ENCODE measurements at places on chromosomes 16 and 17.

DNA sequence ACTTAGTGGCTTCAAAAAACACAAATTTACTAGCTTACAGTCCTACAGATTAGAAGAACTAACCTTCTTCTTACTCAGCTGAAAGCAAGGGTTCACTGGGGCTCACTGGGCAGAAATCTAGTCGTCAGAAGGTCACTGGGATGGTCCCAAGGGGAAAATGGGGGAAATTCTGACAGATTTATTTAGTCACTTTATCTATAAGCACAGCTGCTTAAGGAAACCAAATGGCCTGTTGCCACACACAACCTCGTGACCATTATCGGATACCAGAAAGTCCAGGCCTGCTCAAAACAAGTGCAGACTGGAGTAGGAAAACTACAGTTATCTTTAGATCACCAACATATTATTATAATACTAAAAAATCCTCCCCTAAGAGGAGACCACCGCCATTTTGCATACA, 374.6 kb upstream of the ASIC2 start:
- peaks cover 5% of the 10 kb centered on the region for H3K4me1 ChIP-seq
- DNase-seq, result peak; percentile 33
- H3K4me3 ChIP-seq, result no peak overlapping the region
- no peaks in the 10 kb centered on the region for H3K27me3 ChIP-seq

DNA sequence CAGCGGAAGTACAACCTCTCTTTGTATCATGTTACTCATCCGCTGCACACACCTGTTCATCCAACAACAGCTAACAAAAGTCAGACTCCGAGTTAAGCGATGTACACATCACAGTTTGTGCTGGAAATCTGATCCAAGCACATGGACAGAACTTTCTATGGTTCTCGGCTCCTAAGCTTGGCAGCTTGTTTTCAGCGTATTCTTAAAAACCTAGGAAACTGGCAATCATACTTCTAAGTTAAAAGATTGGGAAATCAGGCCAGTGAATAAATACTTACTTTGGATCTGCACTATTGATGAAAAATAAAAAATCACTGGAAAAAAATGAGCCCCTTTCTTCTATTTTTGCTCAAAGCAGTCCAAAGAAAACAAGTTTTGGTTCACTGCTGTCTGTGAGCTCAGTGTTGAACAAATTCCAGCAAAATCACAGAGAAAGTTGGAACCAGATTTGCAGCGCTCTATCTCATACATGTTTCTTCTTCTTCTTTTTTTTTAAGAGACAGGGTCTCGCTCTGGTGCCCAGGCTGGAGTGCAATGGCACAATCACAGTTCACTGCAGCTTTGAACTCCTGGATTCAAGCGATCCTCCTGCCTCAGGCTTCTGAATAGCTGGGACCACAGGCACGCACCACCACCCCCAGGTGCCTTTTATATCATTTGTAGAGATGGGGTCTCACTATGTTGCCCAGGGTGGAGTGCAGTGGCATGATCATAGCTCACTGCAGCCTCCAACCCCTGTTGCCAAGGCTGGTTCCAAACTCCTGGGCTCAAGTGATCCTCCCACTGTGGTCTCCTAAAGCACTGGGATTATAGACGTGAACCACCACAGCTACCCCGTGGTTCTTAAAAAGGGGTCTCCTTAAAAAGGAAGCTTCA, 71.6 kb upstream of the CREBBP start:
- no peak for DNase-seq
- H3K27me3 ChIP-seq, result no peaks in the 10 kb centered on the region
- H3K4me1 ChIP-seq, result peaks cover 17% of the 10 kb centered on the region
- H3K27ac ChIP-seq, result no peak overlapping the region
- H3K4me3 ChIP-seq, result no peak overlapping the region

DNA sequence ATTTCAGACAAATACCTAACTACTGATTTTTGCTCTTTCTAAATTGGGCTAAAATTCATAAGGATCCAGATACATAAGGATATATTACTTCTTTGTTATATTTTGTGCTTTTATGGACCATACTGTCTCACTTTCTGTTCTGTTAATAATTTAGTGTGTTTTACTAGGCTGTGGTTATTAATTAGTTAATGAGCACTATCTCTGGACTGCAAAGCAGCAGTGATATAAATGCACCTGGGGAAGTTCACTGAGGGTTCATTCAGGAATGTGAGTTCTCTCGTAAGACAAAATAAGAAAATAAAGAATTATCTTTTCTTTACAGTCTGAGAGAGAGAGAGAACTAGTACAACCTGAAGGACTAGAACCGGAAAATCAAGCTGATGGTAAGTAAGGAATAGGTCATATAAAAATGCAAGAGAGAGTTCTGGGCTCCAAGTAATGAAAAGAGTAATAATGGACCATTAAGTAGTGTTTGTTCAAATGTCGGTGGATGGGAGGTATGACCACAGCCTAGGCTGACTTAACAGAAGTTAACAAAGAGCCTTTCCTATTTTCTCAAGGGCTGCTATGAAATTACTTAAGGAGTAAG, 55.6 kb downstream of the IKZF3 start:
- no peak overlapping the region for H3K27ac ChIP-seq
- H3K36me3 ChIP-seq, result no peaks in the 10 kb centered on the region
- H3K4me1 ChIP-seq, result no peaks in the 10 kb centered on the region
- DNase-seq, result no peak
- no peak overlapping the region for H3K4me3 ChIP-seq
- no peaks in the 10 kb centered on the region for H3K27me3 ChIP-seq

DNA sequence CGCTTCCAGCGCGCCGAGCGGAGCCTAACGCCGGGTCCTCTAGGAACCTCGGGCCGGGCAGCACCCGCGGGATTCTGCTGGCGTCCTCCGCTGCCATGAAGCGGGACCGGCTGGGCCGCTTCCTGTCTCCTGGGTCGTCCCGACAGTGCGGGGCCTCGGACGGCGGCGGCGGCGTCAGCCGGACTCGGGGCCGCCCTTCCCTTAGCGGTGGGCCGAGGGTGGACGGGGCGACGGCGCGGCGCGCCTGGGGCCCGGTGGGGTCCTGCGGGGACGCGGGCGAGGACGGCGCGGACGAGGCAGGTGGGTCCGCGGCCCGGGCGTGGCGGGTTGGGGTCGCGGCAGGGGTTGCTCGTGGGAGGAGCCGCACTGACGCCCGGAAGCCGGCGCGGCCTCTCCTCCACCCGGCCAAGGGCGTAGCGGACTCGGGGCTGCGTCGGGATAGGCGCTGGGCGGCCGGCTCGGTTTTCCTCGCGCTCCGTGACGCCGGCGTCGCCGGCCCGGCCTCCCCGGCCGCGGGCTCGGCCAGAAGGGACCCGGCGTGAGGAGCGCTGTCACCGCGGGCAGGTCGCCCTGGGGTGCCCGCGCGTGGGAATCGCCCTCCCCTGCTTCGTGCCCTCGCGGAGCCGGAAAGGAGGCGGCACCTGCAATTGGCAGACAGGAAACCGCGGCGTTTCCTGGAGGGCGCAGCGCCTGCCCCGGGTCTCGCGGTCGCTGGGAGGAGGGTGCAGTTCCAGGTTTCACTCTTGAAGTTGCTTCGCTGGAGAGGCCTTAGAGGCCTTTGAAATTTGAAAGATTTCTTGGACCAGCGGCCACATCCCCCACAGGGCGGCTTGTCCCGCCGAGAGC, 432 bp downstream of the ZNF276 start:
- no peaks in the 10 kb centered on the region for H3K27me3 ChIP-seq
- peak overlapping the region; percentile 94 for H3K4me3 ChIP-seq
- H3K4me1 ChIP-seq, result peaks cover 11% of the 10 kb centered on the region
- no peaks in the 10 kb centered on the region for H3K36me3 ChIP-seq
- peak overlapping the region; percentile 95 for H3K27ac ChIP-seq

DNA sequence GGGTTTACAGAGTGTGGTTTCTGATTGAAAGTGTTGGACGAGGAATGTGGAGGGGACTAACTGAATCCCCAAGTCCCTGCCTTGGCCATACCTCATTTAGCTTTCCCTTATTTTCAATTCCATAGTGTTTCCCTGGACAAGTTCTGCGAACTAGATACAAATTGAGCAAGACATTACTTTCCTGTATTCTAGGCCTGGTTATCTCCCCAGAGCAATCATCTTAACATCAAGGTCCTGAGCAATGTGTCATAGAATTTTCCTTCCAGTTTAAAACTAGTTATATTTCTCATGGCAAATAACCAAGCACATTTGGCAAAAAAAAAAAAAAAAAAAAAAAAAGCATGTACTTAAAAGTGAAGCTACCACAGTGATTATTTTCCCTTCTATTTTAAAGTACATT, 330.1 kb downstream of the CDH11 start:
- no peak for DNase-seq
- H3K4me1 ChIP-seq, result no peaks in the 10 kb centered on the region
- no peaks in the 10 kb centered on the region for H3K36me3 ChIP-seq
- H3K27ac ChIP-seq, result no peak overlapping the region
- no peak overlapping the region for H3K4me3 ChIP-seq
- H3K27me3 ChIP-seq, result no peaks in the 10 kb centered on the region
